ENCODE measurements at places on chromosomes 12 and 14. TPM values are rescaled to one million over a fixed set of nuclear protein-coding genes. Genes with fewer than 3 reads are reported as not detected.

Gene CBX5
- total RNA-seq: 81.6 TPM

Gene WIF1
- not detected for total RNA-seq

Gene SLCO1B3
- not detected for total RNA-seq

Gene CLEC2B
- total RNA-seq: 78.8 TPM

Gene ZNF705A
- under 0.01 TPM for total RNA-seq

Gene IFNG-AS1
- not detected for total RNA-seq

Gene TRIM9
- total RNA-seq: not detected

Gene LTB4R2
- total RNA-seq: 5.9 TPM

Gene GLIPR1L1
- total RNA-seq: not detected

Measured in dermis blood vessel endothelial cell (primary cell).